ENCODE measurements at places on chromosomes 4 and X.

- DNase-seq, result peak; percentile 84
Measured at GRCh38 chr4:108270466-108271450, 102.0 kb upstream of the LEF1 start.

- DNase-seq, result no peak
Measured at GRCh38 chr4:8664976-8665375, 72.4 kb downstream of the CPZ start.

GRCh38 chr4:121788896-121789295, 12.2 kb upstream of the EXOSC9 start:
- DNase-seq, result no peak

DNA sequence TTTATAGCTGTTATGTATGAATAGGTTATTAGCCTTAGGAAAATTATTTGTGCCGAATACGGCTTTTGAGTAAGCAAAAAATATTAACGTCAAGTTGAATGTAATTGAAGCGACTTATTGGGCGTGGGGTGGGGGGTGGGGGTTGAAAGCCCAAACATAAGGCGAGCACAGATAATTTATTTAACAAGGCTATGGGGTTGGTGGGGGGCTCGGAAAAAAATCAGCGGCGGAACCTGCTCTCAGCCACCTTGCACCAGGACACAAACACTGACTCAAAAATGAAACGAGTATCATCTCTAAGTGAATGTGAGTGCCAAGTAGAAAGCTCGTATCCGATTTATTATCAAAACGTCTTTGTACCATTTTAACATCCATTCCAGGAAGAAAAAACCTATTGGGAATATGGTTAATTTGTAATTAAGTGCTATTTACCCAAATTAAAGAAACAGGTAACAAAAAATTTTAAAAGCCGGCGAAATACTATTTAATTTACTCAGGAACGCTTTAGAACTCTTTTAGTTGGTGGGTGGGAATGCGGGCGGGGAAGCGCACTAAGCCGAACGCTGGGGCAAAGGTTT, 902 bp upstream of the LARP1B start:
- no peak for DNase-seq

GRCh38 chr4:71081192-71081591, 87.7 kb downstream of the DCK start:
- no peak for DNase-seq

DNA sequence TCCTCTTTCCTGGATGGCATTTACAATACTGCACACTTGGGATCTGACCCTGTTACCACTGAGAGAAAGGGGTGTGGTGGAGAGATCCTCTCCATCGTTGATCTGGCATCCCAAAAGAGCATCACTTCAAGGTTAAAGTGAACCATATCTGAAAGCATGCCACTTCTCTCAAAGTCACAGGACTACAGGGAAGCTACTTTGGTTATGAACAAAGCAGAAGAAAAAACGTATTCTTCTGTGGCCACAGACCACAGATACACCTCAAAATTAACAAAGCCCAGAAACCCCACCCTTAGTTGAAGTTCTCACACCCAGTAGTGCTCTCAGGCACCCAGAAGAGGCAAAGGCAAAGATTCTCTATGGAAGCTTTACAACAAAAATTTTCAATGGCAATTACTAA, 108.3 kb downstream of the JADE1 start:
- no peak for DNase-seq

GRCh38 chr4:109803924-109804571, 2.2 kb upstream of the CFI start:
- DNase-seq, result no peak

- DNase-seq, result no peak
Measured at GRCh38 chrX:133958997-133959688, 26.3 kb downstream of the GPC3 start.

DNA sequence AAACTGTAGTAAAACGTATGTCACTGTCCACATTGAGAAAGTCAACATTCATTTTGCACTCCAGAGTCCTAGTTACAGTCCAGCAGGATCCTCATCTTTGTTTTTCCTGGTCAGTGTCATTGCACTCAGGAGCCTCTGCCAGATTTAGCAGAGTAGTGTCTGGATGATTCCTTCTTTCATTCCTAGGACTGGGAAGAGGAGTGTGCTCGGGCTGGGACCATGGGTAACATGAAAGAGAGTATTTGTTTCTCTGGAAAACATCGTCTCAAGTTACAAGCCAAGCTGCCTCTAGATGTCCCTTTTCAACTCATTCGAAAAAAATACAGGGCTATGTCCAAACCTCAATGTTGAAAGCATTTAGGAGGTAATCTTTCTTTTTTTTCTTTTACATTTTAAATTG, 69.9 kb upstream of the TNIP3 start:
- no peak for DNase-seq

GRCh38 chr4:37735578-37735977, 49.4 kb upstream of the RELL1 start:
- no peak for DNase-seq

DNA sequence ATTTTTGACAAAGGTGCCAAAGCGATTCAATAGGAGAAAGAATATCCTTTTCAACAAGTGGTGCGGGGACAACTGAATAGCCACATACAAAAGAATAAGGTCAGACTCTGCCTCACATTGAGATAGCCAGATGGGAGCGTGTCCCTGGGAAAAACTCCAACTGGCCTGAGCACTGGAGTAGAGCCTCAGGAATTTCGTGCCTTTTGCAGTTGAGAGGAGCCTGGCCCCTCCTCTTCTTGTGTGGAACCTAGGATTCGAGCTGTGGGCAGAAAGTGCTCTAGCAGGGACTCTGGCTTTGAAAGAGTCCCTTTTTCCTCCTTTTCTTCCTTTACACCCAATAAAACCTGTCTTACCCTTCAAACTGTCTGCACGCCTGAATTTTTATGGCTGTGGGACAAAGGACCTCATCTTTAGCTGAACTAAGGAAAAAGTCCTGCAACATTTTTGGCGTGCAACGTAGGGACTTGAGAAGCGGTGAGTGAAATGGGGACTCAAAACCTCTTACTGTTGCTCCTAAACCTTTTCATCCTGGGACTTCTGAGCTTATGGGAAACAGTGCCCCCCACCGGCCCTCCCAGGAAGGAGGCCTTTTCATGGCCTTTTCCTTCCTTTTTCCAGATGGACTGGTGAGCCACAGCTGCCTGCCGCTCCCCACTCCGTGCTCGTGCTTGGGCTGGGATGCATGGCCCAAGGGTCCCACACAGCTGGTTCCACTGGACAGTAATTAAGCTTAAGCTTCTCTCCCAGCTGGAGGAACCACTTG, 68.6 kb downstream of the BMP15 start:
- no peak for DNase-seq

- DNase-seq, result no peak
Measured at GRCh38 chr4:133157460-133158160, 8.5 kb downstream of the PCDH10 start.

Data from SJSA1 (cell line).